Thoracic aorta (tissue), 2 donors: ENCODE measurements at places on chromosomes 5 and 9.

- DNase-seq: no peak
Observed at GRCh38 chr5:125719681-125720347, 703.4 kb upstream of the GRAMD2B start.

GRCh38 chr5:4845221-4845620 lies 294.9 kb upstream of the ADAMTS16 start:
- DNase-seq: no peak

- no peak for DNase-seq
Observed at GRCh38 chr9:84450029-84450428, 109.5 kb upstream of the SLC28A3 start.

- DNase-seq: no peak
Observed at GRCh38 chr9:89225991-89226471, 47.4 kb upstream of the SHC3 start.

DNA sequence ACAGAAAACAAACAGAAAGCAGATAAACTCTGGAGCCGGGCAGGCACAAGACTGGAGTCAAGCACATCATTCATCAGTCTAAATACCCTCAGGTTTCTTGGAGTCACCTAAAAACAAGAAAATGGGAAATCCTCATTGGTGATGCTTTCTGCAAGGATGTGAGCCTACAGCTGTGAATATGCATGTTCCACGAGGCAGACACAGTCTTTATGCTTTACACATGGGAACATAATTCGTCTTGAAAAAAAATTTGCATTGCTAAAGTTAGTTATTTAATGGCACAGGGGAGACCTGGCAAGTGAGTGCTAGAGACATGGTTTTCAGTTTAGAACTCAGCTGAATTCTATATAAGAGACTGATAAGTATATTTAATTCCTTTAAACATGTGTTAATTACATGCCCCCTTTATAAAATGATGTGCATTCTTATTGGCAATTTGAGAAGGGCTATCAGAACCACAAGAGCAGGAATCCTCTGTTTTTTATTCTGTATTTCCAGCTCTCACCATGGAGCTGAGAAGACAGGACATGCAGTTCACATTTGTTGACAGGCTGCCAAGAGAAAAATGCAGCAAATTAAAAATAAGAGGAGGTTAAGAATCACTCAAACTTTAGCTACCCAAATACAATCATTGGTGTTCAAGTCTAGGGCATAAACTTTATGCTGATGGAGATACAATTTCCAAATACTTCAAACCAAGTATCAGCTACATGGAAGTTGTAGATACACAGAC lies 438.0 kb upstream of the MPDZ start:
- DNase-seq: no peak

DNA sequence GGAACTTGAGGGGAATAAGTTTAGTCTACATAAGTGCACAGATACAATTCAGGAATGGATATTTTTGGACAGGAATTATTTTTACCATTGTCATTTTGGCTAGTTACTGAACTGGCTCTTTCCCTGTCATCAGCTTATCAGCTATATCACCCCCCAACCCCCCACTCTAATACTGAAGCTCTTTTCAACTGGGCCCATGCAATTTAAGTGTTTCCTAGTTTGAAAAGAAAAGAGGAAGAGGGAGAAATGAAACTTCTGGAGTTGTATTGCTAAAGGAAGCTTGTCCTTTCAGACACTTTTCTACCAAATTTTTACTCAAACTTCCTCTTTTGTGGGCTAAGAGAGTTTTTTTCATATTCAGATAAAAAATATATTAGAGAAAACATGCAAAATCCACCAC lies 18.5 kb upstream of the TIMD4 start:
- no peak for DNase-seq

- no peak for DNase-seq
Observed at GRCh38 chr5:156359476-156359875, 32.5 kb downstream of the SGCD start.

- DNase-seq: no peak
Observed at GRCh38 chr5:113209498-113209897, 225.3 kb downstream of the TSSK1B start.

GRCh38 chr5:67002832-67003684 lies 193.5 kb downstream of the CD180 start:
- DNase-seq: no peak

- no peak for DNase-seq
Observed at GRCh38 chr9:123757547-123757946, 172.4 kb downstream of the DENND1A start.

- no peak for DNase-seq
Observed at GRCh38 chr9:107989544-107989943, 500.0 kb upstream of the KLF4 start.

- no peak for DNase-seq
Observed at GRCh38 chr5:178145965-178146820, 7.5 kb downstream of the NHP2 start.

DNA sequence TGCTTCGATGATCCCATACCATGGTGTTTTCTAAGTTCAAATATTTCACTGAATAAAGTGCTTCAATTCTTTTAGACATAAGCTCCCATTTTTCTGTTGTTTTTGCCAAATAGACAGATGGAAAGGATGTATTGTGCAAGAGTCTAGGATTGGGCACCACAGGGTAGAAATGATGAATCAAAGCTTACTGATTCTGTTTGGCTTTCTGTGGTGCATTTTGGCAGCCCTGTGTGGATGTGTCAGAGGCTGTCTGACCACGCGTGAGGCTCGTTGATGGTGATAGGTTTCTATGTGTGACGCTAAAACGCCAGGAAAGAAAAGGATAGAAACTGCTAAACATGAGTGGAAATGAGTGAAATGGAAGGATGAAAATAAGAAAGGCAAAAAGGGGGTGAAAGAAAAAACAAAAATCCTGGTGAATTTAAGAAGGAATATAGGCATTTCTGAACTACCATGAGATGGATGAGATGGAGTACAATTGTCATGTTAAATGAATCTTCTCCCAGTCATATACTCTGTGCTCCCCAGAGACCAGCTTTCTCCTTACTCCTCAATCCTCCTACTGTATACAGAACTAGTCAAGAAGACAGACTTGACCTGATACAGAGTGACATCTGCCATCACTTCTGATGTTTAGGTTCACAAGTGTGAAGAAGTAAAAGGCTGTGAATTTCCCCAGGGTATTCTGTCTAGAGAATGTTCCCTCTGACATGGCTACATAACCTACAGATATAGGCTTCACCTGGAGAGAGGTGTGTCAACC lies 54.4 kb downstream of the ANKH start:
- DNase-seq: peak; percentile 40

DNA sequence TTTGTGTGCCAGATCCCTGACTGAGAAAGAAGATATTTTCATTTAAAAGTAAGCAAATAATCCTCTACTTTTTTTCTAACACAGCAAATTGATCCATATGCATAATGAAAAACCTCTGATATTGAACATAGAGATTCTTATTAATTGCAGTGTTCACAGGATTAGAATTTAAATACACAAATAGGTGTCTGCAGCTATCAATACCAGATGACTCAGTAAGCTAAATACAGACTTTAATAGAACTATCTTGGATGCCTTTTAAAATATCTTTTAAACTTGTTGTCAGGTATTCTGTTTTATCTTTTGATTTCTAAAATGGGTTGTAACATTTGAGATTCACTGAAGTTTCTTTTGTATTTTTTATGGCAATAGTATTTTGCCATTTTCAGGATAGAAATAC lies 43.1 kb downstream of the NIPBL start:
- DNase-seq: no peak

GRCh38 chr5:136082390-136083193 lies 50.1 kb upstream of the SMAD5 start:
- DNase-seq: no peak

- no peak for DNase-seq
Observed at GRCh38 chr9:90961375-90961774, 159.8 kb downstream of the SYK start.

DNA sequence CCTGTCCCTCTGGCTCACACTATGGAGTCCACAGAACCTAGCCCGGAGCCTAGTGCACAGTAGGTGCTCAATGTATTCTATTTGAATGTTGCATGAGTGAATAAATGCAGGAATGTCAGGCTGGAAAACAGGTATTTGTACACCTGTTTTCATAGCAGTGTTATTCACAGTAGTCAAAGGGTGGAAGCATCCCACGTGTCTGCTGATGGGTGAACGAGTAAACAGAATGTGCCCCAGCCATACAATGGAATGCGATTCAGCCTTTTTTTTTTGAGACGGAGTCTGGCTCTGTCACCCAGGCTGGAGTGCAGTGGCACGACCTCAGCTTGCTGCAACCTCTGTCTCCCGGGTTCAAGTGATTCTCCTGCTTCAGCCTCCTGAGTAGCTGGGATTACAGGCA lies 31.5 kb upstream of the IER5L start:
- no peak for DNase-seq

DNA sequence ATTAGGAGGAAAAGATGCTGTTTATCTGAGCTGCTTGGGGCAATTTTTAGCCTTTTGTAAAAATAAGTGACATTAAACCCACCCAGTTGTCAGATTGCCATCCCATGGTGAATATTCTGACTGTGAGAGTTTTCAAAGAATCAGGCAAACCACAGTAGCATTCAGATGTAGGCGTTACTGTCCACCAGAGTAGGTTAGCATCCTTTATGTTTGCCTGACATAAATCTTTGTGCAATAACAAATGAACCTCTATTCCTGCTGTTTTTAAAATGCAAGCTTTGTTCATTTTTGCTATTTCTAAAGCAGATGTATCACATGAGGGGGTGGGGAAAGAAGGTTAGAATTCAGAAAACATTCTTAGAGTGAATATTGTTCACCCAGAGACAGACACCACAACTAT lies 427.8 kb downstream of the CDH9 start:
- no peak for DNase-seq

DNA sequence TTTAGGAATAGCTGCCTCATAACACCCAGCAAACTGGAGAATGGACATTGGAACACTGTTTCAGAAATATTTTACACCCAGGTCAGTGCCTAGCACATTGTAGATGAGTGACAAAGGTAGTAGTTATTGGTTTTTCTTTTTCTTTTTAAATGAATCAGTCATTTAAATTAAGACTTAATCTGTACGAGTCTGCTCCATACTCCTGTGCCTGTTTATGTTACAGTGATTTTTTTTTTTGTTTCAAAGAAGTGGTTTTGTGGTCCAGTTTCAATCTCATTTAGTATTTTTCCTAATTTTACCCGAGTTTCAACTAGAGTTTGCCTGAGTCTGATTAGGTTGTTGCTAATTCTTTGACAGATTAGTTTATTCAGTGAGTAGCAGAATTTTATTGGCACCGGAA lies 16.2 kb downstream of the LMNB1 start:
- no peak for DNase-seq

GRCh38 chr9:114450181-114450580 lies 55.1 kb downstream of the WHRN start:
- DNase-seq: no peak

DNA sequence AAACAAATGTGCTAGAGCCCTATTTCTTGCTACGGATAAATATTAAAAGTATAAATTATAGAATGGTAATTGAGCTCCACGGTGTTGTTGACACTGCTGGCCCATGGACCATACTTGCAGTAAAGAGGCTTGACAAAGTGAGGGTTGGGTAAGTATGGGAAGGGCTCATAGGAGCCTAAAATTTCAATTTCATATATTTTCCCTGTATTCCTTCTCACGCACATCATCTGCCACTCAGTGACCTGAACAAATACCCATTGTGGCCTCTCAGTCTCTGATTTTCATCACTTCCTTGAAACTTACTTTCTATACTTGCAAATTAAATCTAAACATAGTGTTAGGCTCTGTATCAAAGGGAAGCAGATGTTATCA lies 116.5 kb downstream of the PIK3R1 start:
- no peak for DNase-seq

GRCh38 chr5:88826646-88827585 lies 56.1 kb downstream of the MEF2C start:
- DNase-seq: no peak

- DNase-seq: no peak
Observed at GRCh38 chr5:158541536-158542297, 558.0 kb downstream of the EBF1 start.

GRCh38 chr5:135446206-135446605 lies 942 bp downstream of the DCANP1 start:
- no peak for DNase-seq

GRCh38 chr5:33975852-33976251 lies 8.6 kb downstream of the SLC45A2 start:
- no peak for DNase-seq

- DNase-seq: no peak
Observed at GRCh38 chr5:9151684-9152427, 394.0 kb downstream of the SEMA5A start.

- no peak for DNase-seq
Observed at GRCh38 chr5:8752595-8752994, 793.3 kb downstream of the SEMA5A start.
